Activated naive CD8-positive, alpha-beta T cell treated with anti-CD3 and anti-CD28 coated beads, Interleukin-2, amount 10 ng/mL, durations not matched to agents 7 days and 5 days (primary cell): ENCODE measurements at places on chromosomes 7 and 10. TPM values are rescaled to one million over a fixed set of nuclear protein-coding genes. Genes with fewer than 3 reads are reported as not detected.
A peak's percentile ranks its signal among the peaks of the same experiment; 100 is the strongest.

GRCh38 chr7:150311711-150312110 is 11.4 kb upstream of the LRRC61 start:
- no peak overlapping the region for H3K27ac ChIP-seq
- H3K36me3 ChIP-seq: peaks cover 1% of the 10 kb centered on the region
- H3K4me1 ChIP-seq: no peaks in the 10 kb centered on the region

GRCh38 chr10:99523251-99523773 is 9.4 kb upstream of the NKX2-3 start:
- H3K36me3 ChIP-seq: peaks cover 2% of the 10 kb centered on the region
- no peak for DNase-seq
- H3K4me3 ChIP-seq: peak overlapping the region; percentile 66

GRCh38 chr10:118596426-118597124 is 1.1 kb upstream of the PRLHR start:
- no peak overlapping the region for H3K27ac ChIP-seq
- H3K4me1 ChIP-seq: peaks cover 6% of the 10 kb centered on the region
- DNase-seq: no peak

PLCE1 gene
- not detected for total RNA-seq

CREB5 gene
- not detected for total RNA-seq

CEP55 gene
- 45.9 TPM for total RNA-seq
